ENCODE measurements at places on chromosomes 3 and 15.

DNA sequence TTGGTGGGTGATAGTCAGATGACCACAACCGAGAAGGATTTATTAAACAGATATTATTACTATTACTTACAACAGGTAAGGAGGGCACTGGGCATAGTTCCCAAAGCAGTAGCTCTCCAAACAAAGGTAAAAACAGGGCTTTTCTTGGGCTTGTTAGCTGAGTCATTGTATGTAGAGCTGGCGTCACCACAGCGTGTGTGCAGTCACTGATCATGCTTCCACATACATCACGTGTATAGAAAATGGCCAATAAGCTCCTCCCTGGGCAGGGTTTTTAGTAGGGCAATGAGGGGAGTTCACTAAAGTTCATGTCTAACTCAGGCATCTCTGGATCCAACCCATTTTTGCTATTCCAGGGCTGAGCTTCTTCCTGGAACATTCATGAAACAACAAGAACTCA lies 5.8 kb upstream of the SAMMSON start:
- DNase-seq: no peak

- no peak for DNase-seq
Measured at GRCh38 chr3:155363690-155364070, 70.2 kb upstream of the STRIT1 start.

GRCh38 chr3:101128786-101129185 lies 135.6 kb upstream of the ABI3BP start:
- peak; percentile 79 for DNase-seq

DNA sequence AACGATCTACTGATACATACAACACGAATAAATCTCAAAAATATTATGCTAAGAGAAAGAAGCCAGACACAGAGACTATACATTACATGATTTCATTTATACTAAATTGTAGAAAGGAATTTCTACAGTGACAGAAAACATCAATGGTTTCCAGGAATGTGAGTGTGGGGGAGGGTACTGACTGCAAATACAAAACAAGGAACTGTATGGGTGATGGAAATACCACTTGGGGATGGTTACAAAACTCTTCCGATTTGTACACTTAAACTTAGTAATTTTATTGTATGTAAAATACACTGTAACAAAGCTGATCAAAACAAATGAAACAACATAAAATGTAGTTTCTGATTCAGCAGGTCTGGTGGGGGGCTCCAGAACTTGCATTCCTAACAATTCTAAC lies 45.8 kb upstream of the IP6K2 start:
- no peak for DNase-seq

GRCh38 chr3:134483195-134483900 lies 2.4 kb downstream of the ANAPC13 start:
- DNase-seq: peak; percentile 89

GRCh38 chr3:6041894-6042293 lies 819.0 kb upstream of the GRM7 start:
- no peak for DNase-seq

DNA sequence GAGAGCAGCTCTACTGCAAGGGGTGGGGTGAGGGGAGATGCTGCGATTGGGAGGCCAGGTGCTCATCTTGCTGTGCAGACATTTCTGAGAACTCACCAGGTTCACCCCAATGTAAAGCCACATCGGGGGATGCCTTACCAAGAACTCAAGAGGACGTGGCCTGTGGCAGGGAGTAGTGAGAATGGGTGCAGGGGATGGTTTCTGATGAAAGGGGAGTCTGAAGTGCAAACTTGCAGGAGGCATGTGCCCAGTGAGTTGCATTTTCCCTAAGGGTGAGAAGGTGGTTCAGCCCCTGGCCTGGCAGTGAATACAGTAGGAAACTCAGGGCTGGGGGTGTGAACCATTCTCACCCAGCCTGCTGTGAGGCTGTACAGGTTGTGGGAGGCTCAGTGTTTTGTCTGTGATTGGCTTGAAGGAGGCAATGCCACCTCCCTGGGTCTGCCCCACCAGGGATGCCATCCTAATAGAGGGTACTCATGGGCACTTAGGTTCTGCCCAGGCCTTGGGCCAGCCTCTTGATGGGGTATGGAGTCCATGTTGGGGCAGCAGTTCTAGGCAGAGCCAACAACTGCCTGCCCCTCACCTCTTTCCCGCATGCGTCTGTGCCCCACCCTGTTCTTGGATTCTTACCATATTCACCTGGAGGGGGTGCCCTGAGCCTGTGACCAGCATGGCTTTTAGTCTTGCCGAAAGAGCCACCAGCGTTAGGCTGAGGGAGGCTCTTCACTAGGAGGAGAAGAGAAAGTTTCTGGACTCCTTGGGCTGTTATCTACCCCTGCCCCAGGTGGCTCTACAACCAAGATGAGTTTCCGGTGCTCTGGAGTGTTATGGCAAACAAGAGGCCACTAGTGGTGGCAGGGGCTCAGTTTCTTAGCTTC lies 4.5 kb downstream of the HEMK1 start:
- DNase-seq: no peak

DNA sequence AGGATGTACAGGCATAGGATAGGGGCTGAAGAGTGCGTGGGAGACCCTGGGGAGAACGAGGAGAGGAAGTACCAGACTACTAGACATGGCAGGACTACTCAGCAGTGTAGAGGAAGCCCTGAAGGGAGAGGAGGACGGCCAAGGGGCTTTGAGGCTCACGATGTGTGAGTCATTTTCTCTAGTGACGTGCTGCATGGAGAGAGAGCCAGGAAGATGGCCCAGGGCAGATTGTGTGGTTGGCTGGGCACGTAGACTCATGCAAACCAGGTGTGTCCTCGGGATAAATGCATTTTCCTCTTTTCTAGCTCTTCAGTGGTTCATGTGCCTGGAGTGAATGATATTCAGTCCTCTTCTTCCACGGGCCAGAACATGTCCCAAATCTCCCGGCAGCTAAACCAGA lies 115.0 kb upstream of the ABHD17C start:
- peak; percentile 100 for DNase-seq

DNA sequence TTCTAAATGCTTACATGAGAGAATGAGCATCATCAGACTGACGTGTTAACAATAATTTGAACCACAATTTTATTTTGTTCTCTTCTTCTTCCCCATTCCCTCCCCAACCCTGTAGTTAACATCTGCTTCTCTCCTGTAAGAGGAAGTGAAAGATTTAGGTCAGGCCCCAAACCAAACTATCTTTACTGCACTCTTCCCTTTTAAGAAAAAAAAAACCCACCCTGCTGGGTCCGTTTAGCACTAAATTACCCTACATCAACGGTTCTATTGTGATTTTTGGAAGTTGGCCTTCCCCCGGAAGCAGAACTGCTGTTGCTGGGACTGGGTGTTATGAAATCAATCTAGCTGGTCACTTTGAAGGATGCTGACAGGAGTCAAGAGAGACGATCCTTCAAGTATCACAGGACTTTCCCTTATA lies 49.4 kb downstream of the NFKBIZ start:
- DNase-seq: no peak

DNA sequence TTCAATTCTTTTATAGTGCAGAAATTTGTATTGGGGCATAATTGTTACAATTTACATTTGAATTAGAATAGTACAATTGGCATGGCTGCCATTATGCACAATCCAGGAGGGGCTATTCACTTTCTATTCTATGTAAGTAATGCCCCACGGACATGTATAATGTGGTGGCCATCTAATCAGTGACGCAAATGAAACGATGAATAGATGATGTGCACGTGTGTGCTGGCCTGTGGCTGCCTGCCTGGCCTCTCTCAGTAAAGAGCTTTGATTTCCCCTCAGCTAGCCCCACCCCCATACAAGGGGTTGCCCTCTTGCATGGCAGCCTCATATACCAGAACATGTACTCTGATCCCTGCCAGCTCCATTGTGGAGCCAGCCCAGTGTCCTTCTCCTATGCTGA lies 86.5 kb downstream of the BOC start:
- DNase-seq: no peak

- DNase-seq: peak; percentile 40
Measured at GRCh38 chr3:124504332-124505059, 225.8 kb upstream of the UMPS start.

DNA sequence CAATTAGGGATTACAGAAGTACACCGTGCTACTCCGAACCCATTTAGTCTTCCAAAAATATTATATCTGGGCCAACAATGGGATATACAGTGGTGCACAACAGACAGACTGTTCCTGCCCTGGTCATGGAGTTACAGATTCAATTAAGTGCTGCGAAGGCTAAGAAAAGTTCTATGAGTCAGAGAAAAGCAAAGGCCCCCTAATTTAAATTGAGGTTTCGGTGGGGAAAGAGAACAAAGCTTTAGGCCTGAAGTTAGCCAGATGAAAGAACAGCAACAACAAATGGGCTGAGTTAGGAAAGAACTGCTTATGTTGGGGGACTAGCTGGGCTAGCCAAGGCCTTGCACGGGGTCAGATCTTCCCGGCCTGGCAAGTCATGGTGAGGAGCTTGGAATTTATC lies 131.8 kb downstream of the MDFIC2 start:
- no peak for DNase-seq

DNA sequence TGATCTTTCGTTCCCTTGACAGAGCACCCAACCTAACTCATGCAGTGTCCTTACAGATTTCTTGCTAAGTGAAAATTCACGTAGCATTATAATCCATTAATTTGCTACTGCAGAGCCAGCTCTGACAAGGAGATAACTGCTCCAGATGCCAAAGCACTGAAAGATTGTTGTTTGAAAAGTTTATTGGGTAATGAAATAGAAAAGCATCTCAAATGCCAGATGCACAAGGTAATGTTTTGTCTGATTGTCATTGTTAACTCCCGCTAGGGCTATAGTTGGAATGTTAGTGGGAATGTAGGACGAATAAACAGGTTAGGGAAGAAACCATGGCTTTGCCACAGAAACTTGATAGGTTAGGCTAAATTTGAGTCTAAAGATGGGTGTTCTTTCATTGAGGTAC lies 20.2 kb upstream of the SLC2A2 start:
- no peak for DNase-seq

- DNase-seq: no peak
Measured at GRCh38 chr3:143201870-143202752, 82.5 kb downstream of the CHST2 start.

GRCh38 chr3:146524961-146525360 lies 19.4 kb downstream of the PLSCR1 start:
- DNase-seq: no peak

DNA sequence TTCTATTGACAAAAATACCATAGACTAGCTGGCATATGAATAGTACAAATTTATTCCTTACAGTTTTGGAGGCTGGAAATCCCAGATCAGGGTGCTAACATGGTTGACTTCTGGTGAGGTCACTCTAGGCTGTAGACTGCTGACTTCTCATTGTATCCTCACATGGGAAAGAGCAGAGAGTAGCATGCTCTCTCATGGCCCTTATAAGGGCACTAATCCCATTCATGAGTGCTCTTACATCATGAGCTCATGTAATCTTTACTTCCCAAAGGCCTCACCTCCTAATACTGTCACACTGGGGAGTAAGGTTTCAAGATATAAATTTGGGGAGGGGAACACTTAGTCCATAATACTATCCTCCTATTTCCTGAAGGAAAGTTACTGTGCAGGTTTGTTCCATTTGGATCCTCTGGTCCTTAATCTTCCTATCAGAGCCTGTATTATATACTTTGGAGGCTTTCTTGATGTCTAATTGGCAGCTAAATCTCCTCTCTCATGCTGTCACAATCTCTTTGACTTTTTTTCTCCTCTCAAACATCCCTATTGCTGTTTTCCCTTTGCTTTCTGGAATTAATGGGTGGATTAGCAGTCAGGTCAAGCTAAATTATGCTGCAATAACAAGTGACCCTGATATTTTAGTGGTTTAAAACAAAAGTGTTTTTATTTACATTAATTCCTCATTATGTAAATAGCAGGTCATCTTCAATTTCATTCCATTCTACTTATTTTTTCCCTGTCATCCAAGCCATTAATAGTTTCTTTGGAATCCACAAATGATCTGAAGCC lies 23.1 kb upstream of the LEKR1 start:
- DNase-seq: no peak

- peak; percentile 63 for DNase-seq
Measured at GRCh38 chr15:100890051-100890720, 10.6 kb downstream of the ALDH1A3 start.

DNA sequence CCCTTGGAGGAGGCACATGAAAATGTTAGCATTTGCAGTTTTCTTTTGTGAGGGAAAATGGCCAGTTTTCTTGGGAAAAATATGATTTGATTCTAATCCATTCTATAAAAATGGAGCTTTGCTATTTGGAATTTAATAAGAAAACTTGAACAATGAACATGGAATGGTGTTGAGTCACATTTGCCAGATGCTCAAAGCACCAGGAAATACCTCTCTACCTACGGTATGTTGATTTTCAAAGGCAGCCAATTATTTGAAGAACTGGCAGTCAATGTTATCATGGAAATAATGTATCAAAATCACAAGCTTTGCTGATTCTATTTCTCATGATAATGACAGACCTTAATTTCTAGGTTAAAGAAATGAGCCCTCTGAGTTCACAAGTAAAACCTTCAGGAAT lies 14.9 kb downstream of the NME9 start:
- peak; percentile 50 for DNase-seq

- DNase-seq: peak; percentile 87
Measured at GRCh38 chr3:49602877-49603411, 48.7 kb downstream of the BSN start.

GRCh38 chr15:51126842-51127241 lies 32.1 kb upstream of the TNFAIP8L3 start:
- no peak for DNase-seq

DNA sequence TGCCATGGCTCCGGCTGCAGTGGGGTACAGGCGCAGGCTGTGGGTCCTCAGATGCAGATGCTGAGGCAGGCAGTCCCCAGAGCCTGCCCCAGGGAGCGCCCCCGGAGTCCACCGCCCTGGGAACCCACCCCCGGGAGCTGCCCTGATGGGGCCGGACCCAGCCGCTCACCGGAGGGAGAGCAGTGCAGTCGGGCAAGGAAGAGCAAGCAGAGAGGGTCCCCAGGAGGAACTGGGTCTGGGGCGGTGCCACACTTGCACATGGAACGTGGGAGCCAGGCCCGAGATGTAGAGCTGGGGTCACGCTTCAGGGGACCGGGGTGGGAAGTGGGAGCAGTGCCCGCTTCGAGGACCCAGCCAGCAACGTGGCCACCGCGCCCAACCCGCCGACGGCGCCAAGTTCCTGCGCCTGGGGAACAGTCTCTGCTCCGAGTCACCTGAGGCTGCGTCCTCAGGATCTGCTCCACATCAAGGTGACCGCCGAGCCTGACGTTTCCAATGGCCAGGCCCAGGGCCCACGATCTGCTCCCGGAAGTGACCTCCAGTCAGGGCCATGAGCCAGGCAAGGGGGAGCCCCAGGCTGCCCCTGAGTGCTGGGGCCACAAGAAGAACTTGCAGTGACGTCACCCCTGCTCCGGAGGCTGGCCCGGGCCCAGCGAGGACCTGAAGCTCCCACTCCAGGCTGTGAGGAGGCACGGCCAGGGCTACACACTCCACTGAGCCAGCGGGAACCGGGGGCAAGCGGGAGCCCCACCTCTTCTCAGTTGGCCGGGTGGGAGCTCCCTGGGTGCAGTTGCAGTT lies 27.0 kb upstream of the TFG start:
- DNase-seq: no peak

- DNase-seq: peak; percentile 57
Measured at GRCh38 chr3:159724627-159725026, 264.0 kb upstream of the IL12A start.

DNA sequence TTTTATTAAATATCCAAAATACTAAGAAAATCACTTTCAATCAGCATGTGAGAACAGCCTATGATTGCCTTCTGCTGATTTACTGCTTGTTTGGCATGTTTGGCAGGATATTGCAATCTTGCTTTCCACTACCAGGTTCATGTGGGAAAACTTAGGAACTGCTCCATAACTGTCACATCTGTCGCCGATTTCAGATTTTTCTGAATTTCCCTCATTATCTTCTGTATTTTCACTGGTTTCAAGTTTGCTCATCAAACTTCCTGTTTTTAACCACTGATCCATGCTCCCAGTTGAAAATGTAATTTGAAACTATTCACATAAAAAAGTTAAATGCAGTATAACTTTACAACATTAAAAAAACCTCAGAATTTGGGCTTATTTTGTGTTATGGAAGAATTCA lies 93.0 kb downstream of the NFKBIZ start:
- no peak for DNase-seq
